ENCODE measurements at places on chromosomes 1 and 21.

GRCh38 chr1:197127246-197127912 lies 19.1 kb downstream of the ASPM start:
- no peak for DNase-seq

GRCh38 chr1:228911225-228912210 lies 176.2 kb downstream of the RHOU start:
- no peak for DNase-seq

DNA sequence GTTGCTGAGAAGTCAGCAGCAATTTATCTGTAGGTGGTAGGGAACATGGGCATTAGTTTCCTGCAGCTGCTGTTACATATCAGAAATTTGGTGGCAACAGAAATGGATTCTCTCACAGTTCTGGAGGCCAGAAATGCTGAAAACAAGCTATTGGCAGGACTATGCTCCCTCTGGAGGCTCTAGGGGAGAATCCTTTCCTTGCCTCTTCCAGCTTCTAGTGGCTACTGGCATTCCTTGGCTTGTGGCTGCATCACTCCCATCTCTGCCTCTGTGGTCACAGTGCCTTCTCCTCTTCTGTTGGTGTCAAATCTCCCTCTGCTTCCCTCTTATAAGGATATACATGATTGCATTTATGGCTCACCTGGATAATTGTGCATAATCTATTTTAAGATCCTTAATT lies 2.5 kb upstream of the SFT2D2 start:
- DNase-seq = no peak

DNA sequence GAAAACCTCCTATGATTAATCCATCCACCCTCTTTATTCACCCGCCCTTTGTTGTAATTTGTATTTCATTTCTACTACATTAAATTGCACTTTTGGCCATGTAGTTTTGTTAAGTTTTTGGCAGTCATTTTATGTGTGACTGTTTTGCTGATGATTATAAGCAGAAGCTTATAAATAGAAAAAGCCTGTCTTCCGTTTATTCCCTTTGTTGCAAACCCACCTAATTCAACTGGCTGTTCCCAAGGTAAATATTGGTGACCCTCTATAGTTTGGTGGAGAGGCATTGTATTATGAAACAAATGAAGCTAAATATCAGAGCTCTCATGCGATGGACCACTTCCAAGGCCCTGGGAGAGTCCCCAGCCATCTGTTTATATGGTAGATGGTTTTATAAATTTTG lies 36.7 kb upstream of the IGSF3 start:
- no peak for DNase-seq

DNA sequence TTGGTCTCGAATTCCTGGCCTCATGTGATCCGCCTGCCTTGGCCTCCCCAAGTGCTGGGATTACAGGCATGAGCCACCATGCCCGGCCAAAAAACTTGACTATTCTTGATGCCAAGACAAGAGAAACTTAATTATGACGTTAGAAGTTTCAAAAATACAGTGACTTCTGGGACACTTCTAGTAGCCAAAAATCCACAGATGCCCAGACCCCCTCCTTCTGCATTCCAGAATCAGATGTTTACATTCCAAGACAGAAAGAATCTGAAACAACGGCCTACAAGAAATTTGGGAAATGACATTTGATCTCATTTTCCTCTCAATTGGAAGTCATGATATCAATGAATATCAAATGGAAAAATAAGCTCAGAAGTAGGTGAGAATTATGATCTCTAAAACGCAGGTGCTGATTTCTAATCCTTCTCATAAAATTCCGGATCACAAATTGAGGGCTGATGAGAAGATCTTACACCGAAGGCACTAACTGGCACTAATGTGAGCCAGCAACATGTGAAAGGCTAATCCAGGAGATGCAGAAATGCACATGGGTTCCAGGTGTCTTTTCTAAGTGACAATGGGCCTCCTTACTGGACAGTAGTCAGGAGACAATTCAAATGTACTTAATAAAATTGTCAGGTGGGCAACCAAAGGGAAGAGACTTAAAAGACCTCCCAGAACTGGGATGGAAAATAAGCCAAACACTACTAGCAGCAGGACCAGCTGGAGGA lies 5.5 kb downstream of the RAB29 start:
- no peak for DNase-seq

All from hematopoietic multipotent progenitor cell treated with erythropoietin and hydrocortisone succinate and interleukin-3 and kit ligand, for 8 days (in vitro differentiated cells).